Activated CD4-positive, alpha-beta T cell treated with anti-CD3 and anti-CD28 coated beads, Interleukin-2, amount 50 U/mL, for 48 hours (primary cell): ENCODE measurements at places on chromosomes 16 and 17.

- no peak for DNase-seq
Observed at GRCh38 chr16:35533683-35534082, 2074.3 kb downstream of the TP53TG3F start.

DNA sequence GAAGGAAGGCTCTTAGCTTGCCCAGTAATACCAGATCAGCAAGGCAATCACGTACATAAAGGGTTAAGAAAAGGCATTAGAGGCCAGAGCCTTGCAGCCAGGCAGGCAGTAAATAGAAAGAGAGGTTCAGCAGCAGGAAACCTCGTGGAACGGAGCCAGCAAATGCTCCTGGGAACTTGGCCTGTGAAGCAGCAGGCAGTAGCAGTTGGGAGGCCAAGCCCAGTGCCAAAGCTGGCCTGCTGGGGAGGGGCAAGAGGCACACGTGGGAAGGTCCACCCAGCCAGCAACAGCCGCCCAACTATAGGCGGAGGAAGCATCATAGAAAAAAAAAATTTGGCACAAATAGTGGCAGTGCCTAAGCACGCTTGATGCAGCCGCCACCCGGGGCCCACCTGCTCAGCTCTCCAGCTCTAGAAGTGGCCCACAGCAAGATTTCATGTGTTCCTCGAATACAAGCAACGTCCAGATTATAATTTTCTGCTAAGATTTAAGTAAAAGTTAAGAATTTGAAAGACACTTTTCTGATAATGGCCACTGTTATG is 2339.5 kb downstream of the TP53TG3F start:
- no peak for DNase-seq

DNA sequence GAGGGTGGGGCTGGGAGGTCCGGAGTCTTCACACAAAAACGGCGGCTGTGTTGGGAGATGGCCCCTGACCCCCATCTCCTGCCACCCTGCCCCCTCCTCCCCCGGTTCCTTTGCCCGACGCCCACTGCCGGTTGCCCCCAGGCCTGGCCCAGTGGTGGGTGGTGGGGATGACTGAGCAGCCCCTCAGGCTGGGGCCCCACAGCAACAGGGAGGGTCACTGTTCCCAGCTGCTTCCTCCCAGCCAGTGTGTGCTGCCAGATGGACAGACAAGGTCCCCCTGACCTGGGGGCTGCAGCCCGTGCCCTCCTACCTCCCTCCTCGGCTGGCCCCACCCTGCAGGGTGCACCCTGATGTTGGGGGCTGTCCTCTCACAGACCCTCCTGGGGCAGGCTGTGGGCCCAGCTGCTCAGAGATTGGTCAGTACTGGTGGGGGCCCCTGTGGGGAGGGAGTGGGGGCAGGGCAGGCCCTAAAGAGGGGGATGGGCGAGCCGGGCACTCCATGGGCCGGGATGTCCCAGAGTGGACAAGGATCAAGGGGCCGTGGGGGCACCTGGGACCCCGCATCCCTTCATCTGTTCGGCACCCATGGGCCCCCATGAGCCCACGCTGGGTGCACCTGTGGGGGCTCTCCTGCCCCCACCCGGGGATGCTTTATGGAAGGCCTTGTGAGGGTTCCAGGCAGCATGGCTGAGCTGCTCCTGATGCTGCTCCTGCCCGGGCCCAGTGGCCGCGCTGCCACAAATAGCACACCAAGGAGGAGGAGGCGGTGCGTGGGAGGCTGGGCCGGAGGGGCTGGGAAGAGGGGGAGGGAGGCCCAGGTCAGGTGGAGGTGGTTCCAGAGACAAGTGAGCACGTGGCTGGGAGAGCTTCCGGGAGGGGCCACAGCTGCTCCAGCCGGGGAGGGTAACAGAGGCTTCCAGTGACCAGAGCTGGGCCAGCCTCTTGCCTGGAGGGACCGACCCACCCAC is 5.1 kb downstream of the C1QTNF8 start:
- DNase-seq, result no peak

DNA sequence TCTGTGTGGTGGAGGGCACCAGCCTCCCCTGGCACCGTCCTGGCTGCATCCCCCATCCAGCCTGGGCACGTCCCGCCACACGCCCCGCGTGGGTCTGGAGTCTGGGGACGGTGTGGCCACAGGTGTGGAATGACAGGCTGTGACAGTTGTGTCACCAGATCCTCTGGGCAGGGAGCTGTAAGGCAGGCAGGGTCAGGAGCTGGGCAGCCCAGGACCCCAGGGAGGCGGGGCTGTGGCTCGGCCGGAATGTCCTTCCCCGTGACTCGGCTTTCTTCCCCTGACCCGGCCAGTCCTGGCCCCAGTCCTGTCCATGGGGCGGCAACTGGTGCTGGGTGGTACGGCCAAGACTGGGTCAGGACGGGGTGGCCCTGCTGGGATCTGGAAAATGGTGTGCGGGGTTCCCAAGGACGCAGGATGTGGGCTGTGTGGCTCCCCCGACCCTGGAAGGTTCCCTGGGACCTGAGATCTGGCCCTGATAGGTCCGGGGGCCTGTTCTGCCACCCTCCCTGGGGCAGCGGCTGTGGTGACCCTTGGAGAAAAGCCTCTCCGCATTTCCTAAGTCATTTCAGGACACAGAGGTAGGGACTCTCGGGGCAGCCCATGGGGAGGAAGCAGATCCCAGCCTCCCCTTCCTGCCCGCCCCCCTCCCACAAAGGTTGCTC is 3.3 kb upstream of the SLC16A3 start:
- DNase-seq, result no peak

DNA sequence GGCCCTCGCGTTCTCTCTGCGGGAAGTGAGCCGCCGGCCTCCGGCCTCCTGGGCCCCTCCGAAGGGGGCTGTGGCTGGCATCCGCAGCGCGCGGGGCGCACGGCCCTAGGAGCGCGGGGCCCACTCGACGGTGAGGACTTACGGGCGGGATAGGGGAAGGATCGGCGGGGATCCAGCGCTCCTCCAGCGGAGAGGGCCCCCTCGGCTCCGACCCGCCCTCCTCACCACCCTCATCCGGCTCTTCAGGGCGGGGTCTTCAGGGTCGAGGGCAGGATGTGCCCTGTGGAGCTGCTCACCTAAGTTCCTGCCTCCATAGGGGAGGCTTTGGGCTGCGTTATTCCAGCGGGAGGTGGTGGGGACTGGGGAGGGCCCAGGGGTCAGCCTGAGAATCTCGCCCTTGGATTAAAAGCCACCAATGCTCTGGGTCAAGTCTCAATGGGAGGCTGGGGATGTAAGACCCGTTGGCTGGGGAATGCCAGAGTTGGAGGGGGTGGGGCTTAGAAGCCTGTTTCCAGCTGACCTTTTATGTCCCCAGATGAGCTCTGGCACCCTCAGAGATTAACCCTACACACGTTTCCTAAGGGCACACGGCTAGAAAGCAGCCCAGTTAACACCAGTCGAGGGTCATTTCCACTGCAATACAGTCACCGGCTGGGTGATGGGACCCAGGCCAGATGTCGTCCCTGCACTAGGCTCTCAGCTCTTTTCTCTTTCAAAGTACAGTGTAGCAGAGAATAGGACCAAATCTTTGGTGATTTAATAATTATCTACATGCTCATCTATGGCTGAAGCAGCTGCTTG is 13.4 kb downstream of the TBX2 start:
- no peak for DNase-seq

GRCh38 chr17:1762901-1763898 is 1.3 kb downstream of the SERPINF1 start:
- DNase-seq, result no peak

DNA sequence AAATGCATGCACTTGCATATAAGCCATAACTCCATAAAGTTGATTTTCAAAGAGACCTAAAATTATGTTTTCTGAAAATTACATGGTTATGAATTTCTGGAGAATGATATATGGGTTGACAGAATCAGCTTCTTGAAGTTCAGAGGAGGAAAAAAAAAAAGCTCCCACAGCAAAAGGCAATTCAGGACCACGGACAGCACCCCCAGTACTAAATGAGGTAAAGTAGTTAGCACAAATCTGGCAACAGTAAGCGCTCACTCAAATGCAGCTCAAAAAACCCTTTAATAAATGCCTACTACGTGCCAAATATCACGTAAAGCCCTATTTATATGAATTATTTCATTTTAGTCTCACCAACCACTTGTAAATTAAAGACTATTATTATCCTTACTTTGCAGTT is 135.2 kb downstream of the SHISA9 start:
- DNase-seq, result peak; percentile 17

GRCh38 chr16:2663553-2664546 is 18.5 kb upstream of the KCTD5 start:
- peak; percentile 66 for DNase-seq
